ENCODE measurements at places on chromosomes 7 and 10. TPM values are rescaled to one million over a fixed set of nuclear protein-coding genes. Genes with fewer than 3 reads are reported as not detected.

- DNase-seq = no peak
Observed at GRCh38 chr10:86210416-86210815, 156.2 kb downstream of the GRID1 start.

CYP3A4 gene
- not detected for total RNA-seq

GRCh38 chr7:93202594-93203250 is 23.5 kb downstream of the HEPACAM2 start:
- DNase-seq = no peak

DNA sequence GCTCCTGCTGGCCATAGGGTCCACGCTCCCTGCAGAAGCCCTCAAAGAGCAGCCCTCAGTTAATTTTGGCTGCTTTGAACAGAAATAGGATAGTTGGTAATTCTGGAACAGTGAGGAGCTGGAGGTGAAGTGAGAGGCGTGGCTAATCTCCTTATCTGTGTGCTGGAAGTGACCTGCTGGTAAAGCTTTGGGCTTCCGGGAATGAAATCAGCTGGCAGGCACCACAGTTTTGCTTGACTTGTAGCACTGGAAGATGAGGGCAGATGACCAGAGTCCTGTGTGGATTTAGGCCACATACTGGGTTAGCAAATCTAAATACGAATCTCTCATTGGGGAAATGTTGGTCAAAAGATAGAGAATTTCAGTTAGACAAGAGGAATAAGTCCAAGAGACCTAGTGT is 10.2 kb downstream of the ATP6V0E2 start:
- peak; percentile 66 for DNase-seq

Measured in right cardiac atrium (tissue), 5 donors.